ENCODE measurements at places on chromosomes 16 and 17. TPM values are rescaled to one million over a fixed set of nuclear protein-coding genes. Genes with fewer than 3 reads are reported as not detected.

GRCh38 chr16:65469116-65469515, 347.3 kb upstream of the CDH11 start:
- no peak for DNase-seq

- DNase-seq, result no peak
Observed at GRCh38 chr17:7550344-7550743, 1.5 kb downstream of the TNFSF12 start.

The COPZ2 gene
- not detected for total RNA-seq

DNA sequence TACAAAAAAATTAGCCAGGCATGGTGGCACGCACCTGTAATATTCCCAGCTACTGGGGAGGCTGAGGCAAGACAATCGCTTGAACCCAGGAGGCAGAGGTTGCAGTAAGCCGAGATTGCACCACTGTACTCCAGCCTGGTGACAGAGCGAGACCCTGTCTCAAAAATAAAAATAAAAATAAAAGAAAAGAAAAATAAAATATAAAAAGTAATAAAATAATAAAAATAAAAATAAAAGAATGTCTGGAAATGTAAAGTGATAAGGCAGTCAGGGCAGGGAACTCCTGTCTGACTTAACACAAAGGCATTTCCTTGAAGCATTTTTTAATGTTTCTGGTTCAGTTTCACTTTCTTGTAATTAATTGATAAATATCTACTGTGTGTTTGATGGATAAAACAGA, 34.7 kb upstream of the DNAJA2 start:
- no peak for DNase-seq

- DNase-seq, result no peak
Observed at GRCh38 chr16:56493126-56493525, 26.7 kb downstream of the BBS2 start.

GRCh38 chr17:30864636-30865035, 32.9 kb downstream of the ATAD5 start:
- no peak for DNase-seq

DNA sequence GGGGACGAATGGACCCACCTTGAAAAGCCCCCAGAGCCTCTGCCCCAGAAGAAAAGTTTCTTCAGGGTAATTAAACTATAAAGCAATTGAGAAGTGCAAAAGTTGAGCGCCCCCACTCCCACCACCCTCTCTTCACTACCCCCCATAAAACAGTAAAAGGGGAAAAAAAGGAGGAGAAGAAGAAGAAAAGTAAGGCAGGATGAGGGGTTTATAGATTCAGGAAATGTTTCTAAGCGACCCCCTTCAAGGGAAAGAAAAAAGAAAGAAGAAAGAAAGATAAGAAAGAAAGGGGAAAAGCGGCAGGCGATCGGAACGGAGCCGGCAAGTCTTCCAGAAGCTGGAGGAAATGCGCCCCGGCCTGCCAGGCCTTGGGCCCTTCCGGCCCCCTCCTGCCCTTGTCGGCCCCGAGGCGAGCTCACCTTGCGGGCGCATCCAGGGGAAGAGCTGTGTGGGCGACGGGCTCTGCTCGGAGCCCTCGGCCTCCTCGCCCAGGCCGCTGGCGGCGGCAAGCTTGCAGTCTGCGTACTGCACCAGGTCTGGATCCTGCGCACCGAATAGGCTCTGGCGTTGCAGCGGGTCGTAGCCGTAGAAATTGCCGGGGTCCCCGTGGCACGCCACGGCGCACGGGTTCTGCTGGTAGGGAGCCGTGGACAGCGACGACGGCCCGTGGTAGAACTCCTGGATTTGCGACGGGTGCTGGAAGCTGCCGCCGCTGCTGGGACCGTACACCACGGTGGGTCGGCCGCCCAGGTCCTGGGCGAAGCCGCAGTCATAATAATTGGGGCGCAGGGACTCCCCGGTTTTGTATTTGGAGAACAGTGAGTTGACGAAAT, 1.0 kb downstream of the HOXB8 start:
- DNase-seq, result no peak

DNA sequence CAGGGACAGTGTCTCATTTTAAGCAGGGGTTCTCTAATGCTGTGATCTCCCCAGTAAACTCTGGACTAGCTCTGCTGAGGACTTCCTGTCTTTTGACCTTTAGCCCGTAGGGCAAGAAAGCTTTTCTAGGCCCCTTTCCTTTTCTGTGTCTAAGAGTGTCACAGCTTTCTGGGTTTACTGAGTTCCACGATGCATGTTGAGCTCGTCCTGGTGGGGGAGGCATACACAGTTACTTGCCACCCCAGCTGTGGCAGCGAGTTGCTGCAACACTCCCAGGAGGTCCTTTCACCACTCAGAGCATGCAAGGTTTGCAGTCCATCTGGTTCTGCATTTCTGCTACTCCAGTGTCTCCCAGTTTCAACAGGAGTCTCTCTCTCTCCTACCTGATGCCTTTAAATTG, 23.7 kb downstream of the NOD2 start:
- DNase-seq, result no peak

GRCh38 chr17:32519228-32520103, 32.7 kb downstream of the CDK5R1 start:
- peak; percentile 91 for DNase-seq

The ABCC11 gene
- not detected for total RNA-seq

The CLDN7 gene
- total RNA-seq, result 0.44 TPM

The PCGF2 gene
- 70.1 TPM for total RNA-seq

DNA sequence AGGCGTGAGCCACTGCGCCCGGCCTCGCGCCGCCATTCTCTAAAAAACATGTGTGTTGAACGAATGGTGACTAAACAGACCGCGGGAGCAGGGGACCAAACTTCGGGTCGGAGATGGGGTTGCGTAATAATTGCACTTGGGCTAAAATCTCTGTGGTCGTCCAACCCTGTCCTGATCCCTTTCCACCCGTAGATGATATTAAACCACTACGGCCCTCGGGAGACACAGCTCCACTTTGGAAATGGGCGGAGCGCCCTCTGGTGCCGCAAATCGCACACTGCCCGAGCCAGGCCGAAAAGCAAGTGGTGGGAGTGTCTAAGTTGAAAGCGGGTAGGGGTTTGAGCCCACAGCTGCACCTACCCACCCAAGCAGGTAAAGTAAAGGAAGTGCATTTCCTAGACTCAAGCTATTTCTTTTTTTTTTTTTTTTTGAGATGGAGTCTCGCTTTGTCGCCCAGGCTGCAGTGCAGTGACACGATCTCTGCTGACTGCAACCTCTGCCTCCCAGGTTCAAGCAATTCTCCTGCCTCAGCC, 17.0 kb downstream of the CAVIN1 start:
- peak; percentile 90 for DNase-seq

GRCh38 chr17:73485130-73485529, 159.1 kb downstream of the SDK2 start:
- DNase-seq, result no peak

DNA sequence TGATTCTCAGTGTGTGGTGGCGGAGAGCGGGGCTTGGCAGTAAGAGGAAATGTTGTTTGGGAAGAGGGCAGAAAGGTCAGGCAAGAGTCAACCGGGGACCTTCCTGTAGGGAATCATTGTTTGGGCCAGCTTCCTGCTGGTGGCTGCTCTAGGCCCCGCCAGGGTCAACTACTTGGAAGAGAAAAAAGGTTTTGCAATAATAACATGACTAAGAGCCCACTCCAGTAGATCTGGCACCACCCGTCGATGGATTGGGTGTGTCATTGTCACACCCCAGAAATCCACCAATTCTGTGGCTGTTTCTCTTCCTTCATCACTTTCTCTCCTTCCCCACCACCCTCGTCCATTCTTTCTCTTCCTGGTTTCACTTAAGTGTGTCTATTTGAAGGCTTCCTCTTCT, 4.2 kb upstream of the KRT24 start:
- no peak for DNase-seq

DNA sequence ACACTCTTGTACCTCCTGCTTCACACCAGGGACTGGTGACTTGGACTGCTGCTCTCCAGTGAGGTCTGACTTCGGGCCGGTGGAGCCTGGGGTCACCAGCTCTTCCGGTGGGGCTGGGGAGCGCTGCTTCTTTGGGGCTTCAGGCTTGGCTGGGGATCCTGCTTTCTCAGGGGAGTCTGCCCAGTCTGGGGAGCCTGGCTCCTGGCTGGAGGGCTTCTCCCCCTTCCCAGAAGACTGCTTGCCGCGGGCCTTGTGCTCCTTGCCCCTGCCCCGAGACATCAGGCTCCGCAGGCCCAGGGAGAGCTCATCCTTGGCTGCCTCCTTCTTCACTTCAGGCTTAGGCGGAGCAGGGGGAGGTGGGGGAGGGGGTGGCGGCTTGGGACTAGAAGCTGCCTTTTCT, 52.4 kb downstream of the MYO18A start:
- DNase-seq, result peak; percentile 18

- no peak for DNase-seq
Observed at GRCh38 chr16:86771506-86772460, 193.4 kb downstream of the FOXL1 start.

DNA sequence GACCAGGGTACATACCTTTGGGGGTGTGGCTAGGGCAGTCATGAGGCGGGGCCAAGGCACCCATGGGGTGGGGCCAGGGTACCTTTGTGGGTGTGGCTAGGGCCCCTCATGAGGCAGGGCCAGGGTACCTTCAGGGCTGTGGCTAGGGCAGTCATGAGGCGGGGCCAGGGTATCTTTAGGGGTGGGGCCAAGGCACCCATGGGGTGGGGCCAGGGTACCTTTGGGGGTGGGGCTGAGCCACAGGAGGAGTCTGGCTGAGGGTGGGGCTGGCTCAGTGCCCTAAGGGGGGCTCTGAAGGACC, 3.5 kb downstream of the GNG13 start:
- DNase-seq, result no peak

The ACSM5 gene
- not detected for total RNA-seq

The CSHL1 gene
- total RNA-seq, result not detected

DNA sequence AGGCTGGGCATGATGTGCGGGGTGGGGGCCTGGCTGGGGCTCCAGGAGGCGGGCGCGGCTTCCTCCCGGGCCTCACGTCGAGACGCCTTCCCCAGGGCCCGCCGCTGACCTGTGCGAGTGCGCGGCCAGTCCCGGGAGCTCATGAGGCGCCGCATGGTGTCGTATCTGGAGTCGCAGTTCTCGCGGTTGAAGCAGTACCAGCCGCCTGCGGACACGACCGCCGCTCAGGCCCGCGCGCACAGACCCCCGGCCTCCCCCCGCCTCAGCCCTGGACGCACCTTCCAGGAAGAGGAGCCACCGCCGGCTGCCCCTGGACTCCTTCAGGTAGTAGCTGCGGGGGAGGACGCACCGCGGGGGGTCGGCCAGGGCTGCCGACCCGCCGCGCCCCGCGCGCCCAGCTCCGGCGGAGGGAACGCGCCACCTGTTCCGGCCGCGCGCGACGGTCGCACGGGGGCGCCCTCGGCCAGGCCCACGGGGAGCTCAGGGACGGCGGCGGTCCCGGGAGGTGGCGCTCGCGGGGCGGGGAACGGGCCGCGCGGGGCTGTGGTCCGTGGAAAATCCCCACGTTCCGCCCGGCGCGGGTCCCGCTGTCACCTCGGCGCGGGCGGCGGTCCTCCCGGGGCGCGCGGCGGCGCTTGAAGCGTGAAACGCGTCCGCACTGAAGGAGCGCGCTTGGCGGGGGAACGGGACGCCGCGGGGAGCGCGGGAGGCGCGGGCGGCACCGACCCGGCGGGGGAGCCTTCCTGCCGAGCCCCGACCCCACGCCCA, 1.4 kb downstream of the NOTUM start:
- DNase-seq, result peak; percentile 76

- peak; percentile 42 for DNase-seq
Observed at GRCh38 chr17:72120642-72121163, at the start of gene SOX9. Gene SOX9, plus strand, starts transcription at chr17:72121020. Its CDS starts 372 bp downstream, at chr17:72121392.

DNA sequence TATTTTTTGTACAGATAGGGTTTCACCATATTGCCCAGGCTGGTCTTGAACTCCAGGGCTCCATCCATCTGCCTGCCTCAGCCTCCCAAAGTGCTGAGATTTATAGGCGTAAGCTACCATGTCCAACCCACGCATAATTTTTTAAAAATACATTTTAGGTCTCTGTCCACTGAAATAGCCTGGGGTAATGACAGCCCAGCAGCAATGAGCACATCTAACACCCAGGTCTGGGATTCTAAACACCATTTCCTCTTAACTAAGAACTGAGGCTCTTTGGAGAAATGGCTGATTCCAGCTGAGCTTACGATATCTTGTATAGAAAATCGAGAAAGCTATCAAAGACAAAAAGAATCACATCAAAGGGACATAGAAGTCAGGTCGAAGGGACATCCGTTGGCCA, 245.3 kb downstream of the PARN start:
- no peak for DNase-seq

- no peak for DNase-seq
Observed at GRCh38 chr16:85084841-85085510, 27.3 kb downstream of the CIBAR2 start.

The SLFN14 gene
- not detected for total RNA-seq

DNA sequence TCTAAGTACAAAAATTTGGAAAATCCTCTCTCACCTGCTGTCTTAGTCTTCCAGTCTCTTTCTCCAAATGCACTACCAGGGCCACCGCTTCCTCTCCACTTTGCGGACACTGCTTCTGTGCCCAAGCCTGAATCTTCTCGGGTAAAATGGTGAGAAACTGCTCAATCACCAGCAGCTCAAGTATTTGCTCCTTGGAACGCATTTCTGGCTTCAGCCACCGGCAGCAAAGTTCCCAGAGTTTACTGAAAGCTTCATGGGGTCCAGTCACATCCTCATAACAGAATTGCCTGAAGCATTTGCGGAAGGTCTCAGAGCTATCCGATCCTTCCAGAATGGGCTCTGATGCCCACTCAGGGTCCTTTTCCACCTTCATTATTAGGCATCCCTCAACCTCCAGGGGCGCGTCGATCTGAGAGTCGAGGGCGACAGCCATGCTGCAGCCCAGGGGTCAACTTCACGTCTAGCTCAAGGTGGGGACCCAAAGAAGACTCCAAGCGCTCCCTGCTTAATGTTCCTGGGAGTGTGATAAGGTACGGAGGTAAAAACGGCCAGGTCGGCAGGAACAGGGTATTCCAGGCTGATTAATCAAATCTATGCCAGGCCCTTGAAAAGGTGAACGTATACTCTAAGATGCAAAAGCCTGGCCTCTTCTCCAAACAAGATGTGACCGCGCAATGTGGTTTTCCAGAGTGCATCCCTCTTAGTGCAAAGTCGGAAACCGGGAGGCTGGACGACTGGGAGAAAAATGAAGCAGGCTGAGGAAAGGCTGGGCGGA, 763 bp downstream of the ZKSCAN2 start:
- DNase-seq, result peak; percentile 54

GRCh38 chr17:7383742-7384488, 3.0 kb downstream of the TNK1 start:
- peak; percentile 82 for DNase-seq

The KRT15 gene
- total RNA-seq, result not detected

GRCh38 chr17:18129041-18129502, 20.5 kb downstream of the MYO15A start:
- DNase-seq, result no peak

The PPP1R1B gene
- total RNA-seq, result not detected
